Bone marrow (tissue), 2 donors: ENCODE measurements at places on chromosomes 4 and X.

- DNase-seq: no peak
Observed at GRCh38 chr4:118968813-118969212, 80.2 kb downstream of the SYNPO2 start.

DNA sequence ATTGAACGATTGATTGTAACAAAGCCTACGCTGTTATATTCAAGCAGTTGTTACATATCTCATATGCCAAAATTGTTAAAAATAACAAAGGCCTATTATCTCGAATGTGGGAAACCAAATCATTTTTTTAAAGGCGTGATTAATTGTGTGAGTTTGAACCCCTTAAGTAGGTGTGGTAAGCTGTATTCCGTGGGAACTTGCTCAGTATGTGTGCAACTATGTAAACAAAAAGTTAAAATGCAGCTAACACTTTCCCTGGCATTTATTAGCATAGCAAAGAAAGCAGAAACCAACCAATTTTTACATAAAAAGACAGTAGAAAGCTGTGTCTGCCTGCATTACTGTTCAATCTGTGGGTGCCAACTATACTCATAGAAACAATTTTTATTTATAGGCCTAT is 166.0 kb upstream of the HAND2 start:
- DNase-seq: no peak

GRCh38 chr4:94116842-94117241 is 90.8 kb upstream of the SMARCAD1 start:
- DNase-seq: no peak

DNA sequence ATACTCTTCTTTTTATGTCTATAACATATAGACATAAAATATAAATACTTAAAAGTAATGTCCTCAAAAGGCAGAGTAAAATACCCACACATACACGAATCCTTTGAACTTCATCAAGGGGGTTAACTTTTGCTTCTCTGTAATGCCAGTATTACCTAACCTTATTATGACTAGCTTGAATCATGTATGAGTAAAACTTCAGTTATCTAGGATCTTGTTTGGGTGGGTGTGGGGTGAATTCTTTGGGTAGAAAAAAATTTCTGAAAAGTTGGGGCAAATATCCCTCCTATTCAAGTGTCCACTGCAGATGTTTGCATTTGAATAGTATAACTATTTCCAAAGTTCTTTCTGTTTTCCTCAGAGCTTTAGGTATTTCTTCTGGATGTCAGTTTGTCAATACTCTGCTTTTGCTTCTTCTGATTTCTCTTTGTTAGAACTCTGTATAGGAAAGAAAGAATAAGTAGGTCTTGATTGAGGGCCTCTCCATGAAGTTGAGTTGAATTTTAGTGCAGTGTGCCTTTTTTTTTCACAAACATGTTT is 173.8 kb downstream of the ADGRL3 start:
- DNase-seq: no peak

GRCh38 chrX:100964362-100964761 is 5.1 kb upstream of the ARL13A start:
- DNase-seq: no peak

DNA sequence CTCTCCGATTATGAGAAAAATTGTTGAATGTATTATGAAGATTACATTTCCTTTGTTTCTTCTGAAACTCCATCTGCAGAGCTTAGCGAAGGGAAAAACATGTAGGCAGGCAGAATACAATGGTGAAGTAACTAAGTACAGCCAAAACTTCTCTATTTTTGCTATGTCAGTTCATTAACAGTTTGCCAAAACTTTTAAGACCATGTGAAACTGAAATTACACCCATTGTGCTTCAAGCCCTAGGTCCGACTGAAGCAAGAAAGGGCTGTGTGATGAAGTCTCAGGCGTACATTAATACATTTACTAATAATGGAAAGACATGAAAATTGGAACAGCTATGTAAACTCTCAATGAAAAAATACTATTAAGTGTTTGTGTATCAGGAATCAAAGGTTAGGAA is 398.0 kb downstream of the MAPK10 start:
- no peak for DNase-seq

DNA sequence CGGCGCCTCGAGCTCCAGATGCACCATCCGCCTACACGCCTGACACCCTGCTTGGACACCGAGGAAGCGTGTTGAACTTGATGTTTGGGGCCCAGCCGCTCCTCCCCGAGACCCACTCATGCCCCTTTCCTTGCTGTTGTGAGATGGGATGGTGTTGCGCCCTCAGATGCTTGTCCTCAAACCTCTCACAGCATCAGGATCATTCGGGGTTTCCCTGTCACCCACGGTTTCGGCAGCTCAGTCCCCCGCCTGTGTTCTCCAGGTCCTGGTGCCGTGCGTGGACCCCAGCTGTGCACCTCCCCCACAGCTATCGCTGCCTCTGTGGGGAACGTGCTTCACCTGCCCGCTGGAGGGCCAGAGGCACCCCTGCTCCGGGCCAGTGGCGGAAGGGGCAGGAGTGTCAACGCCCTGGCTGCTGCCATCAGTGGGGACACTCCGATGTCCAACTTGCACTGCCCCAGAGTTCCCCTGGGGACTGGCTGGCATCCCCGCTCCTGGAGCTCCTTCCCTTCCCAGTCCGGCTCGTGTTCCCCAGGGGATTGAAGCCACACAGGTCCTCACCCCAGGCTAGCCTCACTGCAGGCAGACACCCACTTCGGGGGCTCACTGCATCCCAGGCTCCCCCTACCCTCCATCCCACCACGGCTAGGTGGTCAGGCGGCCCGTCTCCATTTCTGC is 82.3 kb upstream of the ADRA2C start:
- DNase-seq: no peak

GRCh38 chr4:2394528-2394927 is 23.9 kb downstream of the ZFYVE28 start:
- no peak for DNase-seq

DNA sequence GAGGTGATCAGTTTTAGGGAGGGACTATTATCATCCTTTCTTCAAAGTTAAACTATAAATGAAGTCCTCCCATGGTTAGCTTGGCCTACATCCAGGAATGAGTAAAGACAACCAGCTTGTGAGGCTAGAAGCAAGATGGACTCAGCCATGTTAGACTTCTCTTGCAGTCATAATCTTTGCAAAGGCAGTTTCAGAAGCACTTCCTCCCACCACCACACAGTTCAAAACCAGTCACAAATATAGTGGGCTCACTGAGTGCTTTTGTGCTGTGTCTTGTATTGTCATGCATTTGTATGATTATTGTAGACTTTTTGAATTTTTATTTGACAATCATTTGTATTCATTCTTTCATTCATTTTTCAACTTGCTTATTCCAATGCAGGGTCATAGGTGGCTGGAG is 204.5 kb downstream of the ZNF674 start:
- DNase-seq: no peak

DNA sequence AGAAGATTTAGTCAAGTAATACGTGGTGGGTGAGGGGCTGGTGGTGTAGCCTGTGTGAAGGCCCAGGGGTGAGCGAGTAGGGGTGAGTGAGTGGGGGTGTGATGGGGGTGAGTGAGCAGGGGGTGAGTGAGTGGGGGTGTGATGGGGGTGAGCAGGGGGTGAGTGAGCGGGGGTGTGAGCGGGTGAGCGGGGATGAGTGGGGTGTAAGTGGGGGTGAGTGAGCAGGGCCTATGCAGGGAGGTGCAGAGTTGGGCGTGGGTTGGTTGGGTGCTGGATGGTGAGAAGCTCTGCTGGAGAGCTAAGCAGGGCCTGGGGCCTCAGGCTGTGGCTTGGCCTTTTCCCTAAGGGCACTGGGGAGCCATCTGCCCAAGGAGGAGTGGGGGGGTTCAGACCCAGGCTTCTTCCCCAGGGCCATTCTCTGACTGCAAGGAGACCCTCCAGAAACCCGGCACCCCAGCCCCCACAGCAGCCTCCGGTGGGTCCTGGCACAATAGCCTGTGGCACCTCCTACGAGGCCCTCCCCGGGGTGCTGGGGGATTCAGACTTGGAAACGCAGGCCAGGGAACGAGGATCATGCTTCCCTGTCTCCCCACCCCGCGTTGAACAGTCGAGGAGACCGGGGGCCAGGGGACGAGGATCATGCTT is 30.4 kb downstream of the SH3TC1 start:
- no peak for DNase-seq

DNA sequence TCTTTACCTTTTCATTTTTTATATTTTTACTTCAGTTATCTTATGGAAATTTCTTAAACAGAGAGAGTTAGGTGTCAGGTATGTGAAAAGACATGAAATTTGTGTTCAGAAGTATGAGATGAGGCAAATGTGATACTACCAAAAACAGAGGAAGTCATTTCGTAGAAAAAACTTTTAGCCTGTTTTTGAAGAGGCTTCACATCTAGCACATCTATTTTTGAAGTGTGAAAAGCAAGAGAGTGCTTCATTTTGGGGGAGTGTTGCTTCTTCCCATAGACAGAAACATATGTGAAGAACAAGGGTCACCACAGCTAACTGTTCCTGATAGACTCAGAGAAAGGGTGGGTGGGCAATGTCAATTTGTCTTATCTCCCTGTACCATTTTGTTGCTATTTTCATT is 125.3 kb downstream of the TET2 start:
- no peak for DNase-seq

- DNase-seq: no peak
Observed at GRCh38 chr4:101989551-101989950, 199.0 kb downstream of the BANK1 start.

- DNase-seq: no peak
Observed at GRCh38 chr4:136113921-136114320, 1418.4 kb downstream of the PCDH18 start.

- no peak for DNase-seq
Observed at GRCh38 chr4:42789041-42789567, 103.4 kb upstream of the GRXCR1 start.

DNA sequence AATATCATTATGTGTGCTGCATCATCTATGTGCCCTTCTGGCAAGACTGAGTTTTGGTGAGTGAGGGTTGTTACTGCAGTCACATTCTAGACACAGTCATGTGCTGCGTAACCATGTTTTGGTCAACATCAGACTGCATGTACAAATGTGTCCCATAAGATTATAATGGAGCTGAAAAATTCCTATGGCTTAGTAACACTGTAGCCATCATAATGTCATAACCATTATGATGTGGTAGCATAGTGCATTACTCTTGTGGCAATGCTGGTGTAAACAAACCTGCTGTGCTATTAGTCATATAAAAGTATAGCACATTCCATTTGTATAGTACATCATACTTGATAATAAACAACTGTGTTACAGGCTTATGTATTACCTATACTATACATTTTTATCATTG is 198.1 kb upstream of the NUDT6 start:
- no peak for DNase-seq

GRCh38 chr4:119746951-119747350 is 118.3 kb upstream of the PDE5A start:
- DNase-seq: no peak

DNA sequence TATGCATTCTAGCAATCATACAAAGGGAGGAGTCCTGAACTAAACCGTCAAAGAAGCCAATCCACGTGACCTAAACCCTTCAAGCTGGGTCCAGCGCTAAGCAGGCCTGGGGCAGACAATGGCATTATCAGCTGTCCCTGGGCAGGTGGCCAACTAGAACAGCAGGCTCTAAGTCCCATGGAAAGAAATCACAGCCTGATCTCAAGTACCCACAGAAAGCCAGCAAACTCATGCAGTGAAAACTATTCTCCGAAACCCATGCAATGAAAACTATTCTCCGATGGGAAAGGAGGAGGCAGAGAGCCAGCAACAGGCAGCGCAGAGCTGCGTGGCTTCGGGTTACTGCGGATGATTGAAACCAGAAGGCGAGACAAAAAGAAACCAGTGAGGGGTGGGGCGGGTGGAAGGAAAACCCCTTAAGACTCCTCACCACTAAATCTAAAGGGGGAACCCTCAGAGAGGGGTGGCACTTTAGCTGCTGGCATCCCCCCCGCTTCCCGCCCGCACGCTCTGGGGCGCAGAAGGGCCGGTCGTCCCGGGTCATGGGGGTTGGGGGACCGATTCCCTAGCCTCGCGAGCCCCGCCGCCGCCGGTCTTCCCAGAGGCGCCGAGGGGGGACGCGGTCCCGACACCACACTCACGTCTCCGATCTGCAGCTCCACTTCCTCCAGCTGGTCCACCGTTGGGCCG is 567 bp downstream of the C4orf46 start:
- peak; percentile 16 for DNase-seq

GRCh38 chr4:174198828-174199227 is 84.6 kb downstream of the FBXO8 start:
- no peak for DNase-seq

DNA sequence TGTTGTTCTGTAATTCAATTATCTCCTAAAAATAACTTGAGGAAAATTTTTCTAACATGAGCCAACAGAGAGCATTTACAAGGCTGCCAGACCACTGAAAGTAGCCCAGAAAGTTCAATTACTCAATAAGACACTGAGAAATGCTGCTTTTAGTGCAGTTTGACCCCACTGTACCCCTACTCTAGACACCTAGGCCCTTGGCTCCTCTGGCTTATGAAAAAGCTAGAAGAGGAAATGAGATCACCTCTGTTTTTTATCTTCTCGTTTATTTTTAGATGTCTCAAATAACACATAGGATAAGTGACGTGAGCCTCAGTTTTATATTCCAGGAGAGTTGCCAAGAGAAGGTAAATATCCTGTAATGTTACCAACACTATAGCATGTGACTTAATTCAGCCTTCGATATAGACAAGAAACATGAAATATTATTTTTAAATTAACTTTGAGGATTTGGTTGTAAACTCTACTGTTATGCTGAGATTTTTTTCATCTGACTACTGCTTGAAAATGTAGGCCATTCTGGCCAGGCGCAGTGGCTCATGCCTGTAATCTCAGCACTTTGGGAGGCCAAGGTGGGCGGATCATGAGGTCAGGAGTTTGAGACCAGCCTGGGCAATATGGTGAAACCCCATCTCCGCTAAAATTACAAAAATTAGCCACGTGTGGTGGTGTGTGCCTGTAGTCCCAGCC is 24.4 kb downstream of the TNIP3 start:
- DNase-seq: no peak

- DNase-seq: no peak
Observed at GRCh38 chrX:149145845-149146285, 359.2 kb downstream of the IDS start.

DNA sequence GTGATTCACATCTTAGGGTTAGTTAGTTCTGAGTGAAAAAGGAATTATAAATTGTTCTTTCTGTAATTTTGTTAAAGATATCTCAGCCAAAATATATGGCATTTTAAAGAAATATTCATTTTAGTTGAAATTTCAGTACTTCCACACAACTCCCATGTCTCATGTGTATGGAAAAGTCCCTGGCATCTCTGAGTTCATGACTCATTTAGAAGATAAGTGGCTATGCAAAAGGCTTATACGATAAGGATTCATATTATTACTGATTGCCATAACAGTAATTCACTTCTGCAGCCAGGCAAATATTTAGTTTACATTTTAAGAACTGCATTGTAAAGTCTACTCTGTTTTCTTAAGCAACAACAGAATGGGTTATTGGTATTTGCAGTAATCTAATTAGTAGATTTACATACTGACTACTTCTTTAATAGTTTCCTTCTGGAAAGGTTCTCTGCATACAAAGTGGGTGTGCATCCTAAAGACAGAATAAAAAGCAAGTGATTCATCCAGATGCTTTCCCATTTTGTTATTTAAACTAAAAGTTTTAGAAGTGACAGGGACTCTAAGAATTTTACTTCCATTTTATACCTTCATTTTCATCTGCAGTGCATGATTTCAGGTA is 682.4 kb upstream of the PABPC4L start:
- no peak for DNase-seq
